Ureter (tissue), 1 donor: ENCODE measurements at places on chromosomes 7 and 10. TPM values are rescaled to one million over a fixed set of nuclear protein-coding genes. Genes with fewer than 3 reads are reported as not detected.

Gene SPDYE6
- total RNA-seq: not detected

- DNase-seq: no peak
These were observed 48.8 kb upstream of the SMNDC1 start for GRCh38 chr10:110353244-110354119.

GRCh38 chr10:30124704-30125103, 65.3 kb upstream of the JCAD start:
- no peak for DNase-seq

DNA sequence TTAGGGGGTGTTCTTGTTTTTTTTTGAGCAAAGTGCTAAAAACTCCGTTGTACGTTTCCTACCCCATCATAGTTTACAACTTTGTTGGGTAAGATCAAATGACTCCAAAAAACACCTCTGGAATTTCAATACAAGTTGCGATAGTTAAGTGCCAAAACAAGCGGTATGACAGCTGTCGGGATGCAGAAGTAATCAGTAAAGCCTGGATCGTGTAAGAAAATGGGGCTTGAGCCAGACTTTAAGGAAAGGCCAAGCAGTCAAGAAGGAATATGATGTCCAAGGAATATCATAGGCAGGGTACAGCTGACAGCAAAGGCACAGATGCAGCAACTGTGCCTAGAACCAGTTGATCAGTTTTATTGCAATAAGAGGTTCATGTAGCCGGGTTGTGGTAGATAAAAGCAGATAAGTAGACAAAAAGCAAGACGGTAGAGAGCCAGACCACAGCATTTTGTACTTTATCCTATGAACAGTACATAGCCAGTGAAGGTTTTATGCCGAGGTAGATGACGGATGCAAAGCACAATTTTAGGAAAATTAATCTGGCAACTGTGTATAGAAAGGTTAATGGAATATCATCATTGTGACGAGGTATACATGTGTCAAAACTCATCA, 45.5 kb downstream of the UBE2H start:
- no peak for DNase-seq

Gene NDUFA5
- total RNA-seq: 81.5 TPM

Gene UPK3B
- total RNA-seq: 111 TPM

DNA sequence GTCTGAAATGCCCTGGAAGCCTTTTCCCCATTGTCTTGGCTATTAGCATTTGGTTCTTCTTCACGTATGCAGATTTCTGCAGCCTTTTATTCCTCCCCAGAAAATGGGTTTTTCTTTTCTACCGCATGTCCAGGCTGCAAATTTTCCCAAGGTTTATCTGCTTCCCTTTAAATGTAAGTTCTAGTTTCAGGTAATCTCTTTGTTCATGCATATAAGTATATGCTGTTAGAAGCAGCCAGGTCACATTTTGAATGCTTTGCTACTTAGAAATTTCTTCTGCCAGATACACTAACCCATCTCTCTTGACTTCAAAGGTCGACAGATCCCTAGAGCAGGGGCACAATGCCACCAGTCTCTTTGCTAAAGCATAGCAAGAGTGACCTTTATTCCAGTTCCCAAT, 12.3 kb downstream of the THAP5 start:
- no peak for DNase-seq

GRCh38 chr10:108591417-108591816, 1331.9 kb downstream of the XPNPEP1 start:
- DNase-seq: no peak

Gene OR2A5
- total RNA-seq: not detected

Gene GHRHR
- total RNA-seq: not detected

DNA sequence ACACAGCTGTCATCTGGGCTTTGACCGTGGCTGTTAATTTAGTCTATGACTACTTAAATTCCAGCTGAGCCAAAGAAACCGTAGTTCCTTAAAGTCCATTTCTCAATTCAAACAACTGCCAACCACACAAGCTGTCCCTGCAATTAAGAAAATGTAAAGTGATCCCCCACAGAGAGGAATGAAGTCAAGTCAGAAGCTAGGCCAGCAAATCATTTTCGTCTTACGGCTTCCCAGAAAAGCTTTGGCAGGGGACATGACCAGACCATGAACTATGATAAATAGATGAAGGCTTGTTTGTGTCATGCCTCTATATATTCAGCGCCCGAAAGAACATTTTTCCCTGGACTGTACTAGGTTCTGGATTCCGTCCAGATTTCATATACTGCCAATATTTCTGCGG, 54.6 kb downstream of the HACD1 start:
- no peak for DNase-seq

DNA sequence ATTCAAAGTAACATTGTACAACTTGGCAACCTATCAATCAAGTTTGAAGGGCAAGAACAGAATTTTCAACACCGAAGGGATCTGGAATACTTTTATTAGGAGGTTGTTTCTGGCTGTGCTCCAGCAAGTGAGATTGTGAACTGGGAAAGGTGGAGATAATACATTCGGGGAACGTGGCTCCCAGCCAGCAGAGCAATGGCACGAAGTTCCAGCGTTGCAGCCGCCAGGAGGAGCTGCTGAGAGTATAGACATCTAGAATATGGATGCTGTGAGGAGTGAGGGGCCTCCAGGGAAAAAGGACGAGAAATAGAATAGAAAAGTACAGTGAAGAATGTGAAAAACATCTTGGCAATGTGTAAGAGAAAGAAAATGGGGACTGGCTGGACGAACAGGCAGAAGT, 69.5 kb downstream of the TCERG1L start:
- no peak for DNase-seq

Gene ADAM12
- total RNA-seq: 12.3 TPM

DNA sequence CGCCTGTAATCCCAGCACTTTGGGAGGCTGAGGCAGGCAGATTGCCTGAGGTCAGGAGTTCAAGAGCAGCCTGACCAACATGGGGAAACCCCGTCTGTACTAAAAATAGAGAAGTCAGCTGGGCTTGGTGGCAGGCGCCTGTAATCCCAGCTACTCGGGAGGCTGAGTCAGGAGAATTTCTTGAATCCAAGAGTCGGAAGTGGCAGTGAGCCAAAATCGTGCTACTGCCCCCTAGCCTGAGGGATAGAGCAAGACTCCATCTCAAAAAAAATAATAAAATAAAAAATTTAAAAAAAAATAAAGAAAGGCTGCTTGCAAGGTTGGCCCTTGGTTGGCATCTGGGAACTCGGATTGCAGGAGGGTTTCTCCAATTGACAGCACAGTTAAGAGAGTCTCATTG, 221.6 kb downstream of the DGKI start:
- DNase-seq: no peak

Gene PRTFDC1
- 8.5 TPM for total RNA-seq

- no peak for DNase-seq
These were observed 11.4 kb downstream of the ZWINT start for GRCh38 chr10:56349611-56350010.

DNA sequence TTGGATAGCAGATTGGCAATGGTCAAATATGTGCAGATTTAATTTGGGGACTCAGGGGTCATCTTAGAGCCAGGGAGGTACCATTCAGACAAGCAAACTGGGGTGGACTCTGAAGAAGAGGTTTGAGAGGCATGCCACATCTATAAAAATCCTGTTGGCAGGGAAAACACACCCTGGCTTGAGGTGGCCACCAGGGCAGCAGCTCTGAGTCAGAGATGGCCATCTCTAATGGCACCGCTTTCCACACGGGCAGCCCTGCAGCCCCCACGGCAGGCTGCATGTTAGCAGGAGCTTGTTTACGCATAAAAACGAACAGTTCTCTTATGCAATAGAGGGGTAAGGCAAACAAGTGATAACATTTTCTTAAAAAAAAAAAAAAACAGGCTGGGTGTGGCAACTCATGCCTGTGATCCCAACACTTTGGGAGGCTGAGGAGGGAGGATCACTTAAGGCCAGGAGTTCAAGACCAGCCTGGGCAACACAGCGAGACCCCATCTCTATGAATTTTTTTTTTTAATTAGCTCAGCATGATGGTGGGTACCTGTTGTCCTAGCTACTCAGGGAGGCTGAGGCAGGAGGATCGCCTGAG, 14.9 kb downstream of the DLG5 start:
- DNase-seq: no peak

DNA sequence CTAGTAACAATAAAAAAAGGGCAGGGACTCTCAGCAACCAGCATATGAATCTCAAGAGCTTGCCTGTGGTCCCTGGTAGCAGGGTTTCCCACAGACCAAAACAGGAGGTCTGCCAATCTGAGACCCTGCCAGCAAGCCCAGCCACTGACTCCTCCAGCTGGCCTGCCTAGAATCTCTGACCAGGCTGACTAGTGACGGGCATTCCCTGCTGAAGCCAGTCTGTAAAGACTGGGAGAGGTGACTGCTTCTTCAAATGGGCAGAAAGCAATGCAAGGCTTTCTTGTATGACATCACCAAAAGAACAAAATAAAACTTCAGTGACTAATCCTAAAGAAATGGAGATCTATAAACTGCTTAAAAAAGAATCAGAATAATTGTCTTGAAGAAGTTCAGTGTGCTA, 249.4 kb downstream of the TCF7L2 start:
- no peak for DNase-seq

Gene IDI1
- total RNA-seq: 36.2 TPM

GRCh38 chr10:122263971-122264370, 7.1 kb upstream of the BTBD16 start:
- DNase-seq: no peak

GRCh38 chr10:1010703-1011102, 15.0 kb downstream of the IDI2 start:
- no peak for DNase-seq

Gene IQUB
- 1.6 TPM for total RNA-seq

- no peak for DNase-seq
These were observed 38.9 kb downstream of the CCNY start for GRCh38 chr10:35375091-35375765.

GRCh38 chr10:93028883-93029282, 31.7 kb upstream of the CYP26C1 start:
- no peak for DNase-seq

- no peak for DNase-seq
These were observed 48.8 kb upstream of the SLC35B4 start for GRCh38 chr7:134365341-134366054.

Gene OR9A2
- total RNA-seq: not detected

DNA sequence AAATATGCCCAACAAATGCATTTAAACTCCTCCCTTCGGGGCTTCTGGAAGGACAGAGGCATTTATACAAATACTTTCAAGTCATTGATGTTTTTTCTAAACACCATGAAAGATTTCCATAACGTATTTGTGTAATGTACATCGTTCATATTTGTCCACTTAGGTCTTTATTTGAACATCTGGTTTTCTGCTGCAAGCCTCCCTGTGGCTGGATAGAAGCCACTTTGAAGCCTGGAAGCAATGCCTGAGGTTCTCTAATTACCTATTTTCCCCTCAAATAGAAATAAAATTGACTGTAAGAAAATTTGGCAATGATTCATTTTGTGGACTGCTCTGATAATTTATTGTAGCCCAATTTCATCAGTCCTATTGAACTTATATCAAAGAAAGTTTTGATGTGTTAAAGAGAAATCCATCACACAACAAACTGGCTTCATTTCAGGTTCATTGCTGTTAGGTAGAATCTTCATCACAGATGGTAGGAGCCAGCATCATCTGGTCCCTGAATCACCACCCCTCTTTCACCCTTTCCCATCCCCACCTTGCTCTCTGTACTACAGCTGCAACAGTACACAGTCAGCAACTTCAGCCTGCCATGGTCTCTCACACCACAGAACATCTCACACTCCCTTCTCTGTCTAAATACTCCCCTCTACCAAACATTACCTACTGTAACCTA, 186.0 kb upstream of the MGMT start:
- no peak for DNase-seq

DNA sequence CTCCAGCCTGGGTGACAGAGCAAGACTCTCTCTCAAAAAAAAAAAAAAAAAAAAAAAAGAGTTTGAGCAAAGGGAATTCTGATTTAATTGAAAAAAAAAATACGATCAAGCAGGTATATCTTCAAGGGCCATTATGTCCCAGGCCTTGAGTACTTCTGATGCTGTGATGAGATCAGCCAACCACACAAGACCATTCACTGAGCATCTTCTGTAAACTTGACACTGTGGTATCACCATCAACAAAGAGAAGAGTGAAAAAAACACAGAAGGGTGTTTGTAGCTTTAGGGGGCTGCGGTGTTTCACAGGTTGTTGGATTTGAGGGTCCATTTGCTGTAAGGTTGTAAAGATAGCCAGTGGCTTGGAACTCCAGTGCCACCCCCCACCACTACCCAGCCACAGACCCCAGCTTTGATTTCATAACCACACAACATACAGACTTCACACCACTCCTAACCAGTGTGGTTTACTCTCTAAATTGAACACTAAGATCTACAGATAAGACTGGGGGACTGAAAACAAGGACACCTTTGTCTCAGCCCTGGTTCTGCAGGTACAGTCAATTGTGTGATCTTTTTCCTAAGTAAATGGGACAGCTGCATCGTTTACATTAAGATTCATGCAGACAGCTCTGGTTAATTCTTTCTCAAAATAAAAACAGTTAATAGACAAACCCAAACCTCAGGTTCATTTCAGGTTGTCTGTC, 66.4 kb downstream of the CDC123 start:
- DNase-seq: no peak

DNA sequence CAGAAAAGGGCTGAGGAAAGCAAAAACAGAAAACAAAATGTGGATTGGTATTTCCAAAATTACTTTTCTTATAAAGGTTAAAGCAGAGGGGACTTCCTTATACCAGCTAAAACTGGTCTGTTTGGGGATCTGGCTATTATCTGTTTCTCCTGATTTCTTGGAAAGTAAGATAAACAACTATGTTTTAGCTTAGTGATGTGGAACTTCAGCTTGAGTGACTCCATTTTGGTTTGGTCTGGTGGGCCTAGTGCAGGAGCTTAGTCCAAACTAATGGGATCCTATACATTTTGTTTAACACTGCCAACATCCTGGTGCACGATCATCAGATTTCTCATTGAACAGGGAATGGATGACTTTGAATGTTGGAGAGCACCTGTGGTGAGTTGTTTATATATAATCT, 283.5 kb downstream of the ADK start:
- no peak for DNase-seq

DNA sequence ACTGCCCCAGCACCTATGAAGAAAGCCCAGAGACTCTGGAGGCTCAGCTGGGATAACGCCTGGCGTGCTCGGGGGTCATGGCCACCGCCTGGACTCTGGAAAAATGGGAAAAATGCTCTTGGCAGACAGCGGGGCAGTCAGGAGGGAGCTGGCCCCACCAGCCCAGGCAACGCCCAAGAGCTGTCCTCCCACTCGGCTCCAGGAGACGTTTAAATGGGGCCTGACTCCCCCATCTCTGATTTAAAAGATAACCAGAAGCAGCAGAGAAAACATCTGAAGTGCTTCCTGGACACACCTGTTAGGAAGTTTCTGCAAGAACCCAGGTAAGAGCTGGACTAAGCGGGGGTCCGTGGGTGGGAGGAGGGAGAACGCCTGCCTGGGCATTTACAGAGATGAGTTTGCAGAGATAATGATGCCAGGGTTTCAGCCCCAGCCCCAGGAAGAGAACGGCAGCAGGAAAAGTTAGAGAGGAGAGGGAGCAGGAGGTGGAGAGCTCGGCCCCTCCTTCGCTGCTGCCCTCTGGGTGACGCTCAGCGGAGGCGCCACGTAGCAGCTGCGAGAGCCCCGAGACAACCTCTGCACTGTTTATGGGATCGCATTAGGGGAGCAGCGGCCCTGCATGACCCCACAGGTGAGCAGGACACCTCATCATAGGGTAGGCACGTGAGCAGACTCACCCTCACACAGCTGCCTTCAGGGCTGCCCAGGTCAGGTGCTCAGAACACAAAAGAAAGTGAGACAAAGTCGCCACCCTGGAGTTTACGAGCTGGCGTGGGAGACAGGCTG, 83.5 kb upstream of the INSIG1 start:
- no peak for DNase-seq

Gene DCLRE1C
- 21.6 TPM for total RNA-seq

GRCh38 chr7:22223807-22224206, 133.1 kb downstream of the RAPGEF5 start:
- DNase-seq: no peak

GRCh38 chr10:57905861-57906260, 361.8 kb downstream of the IPMK start:
- no peak for DNase-seq
